Cardiac fibroblast (primary cell): ENCODE measurements at places on chromosomes 13 and 19.
A peak's percentile ranks its signal among the peaks of the same experiment; 100 is the strongest.

DNA sequence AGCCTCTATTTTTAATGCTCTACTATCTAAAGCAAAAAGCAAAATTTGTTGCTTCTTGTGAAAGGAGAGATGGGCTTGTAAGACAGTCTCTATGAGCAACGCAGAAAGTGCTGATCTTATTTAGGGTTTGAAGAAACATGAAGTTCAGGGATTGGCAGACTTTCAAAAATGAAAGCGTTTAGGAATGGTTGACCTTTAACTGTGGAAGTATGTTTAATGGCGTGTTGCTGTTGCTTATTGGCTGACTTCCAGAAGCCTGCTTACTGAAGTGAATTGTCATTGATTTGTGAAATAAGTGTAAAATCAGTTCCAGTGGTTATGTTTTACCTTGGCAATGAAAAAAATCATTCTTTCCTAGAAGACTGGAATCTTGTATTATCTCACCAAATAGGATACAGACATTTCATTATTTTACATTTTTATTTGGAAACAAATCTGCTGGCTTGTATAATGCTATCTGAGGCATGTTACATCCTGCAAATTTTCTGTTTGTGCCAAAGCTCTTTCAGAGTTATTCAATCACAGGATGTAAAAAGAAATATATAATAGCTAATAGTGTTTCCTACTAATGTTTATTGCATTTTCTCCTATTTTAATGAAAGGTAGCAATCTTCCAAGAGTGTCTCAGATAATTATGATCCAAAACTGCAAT, 221.3 kb upstream of the SLITRK6 start:
- DNase-seq: peak; percentile 79

GRCh38 chr19:48194041-48194843, 23.8 kb downstream of the ZSWIM9 start:
- peak; percentile 17 for DNase-seq

DNA sequence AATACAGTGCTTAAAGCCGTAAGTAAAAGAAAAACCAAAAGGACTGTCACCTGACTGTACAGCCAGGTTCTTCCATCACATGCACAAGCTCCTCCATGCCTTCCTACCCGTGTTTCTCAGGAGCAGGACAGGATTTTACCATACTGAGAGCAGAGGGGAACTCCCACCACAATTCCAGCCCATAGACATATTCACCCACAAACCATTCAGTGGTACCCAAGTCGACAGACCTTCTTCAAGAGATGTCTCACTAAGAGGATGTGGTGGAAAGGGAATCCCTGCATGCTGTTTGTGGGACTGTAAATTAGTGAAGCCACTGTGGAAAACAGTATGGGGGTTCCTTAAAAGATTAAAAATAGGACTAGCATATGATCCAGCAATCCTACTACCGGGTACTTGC, 66.9 kb upstream of the DOCK9 start:
- no peak for DNase-seq

GRCh38 chr19:14577885-14578427, 4.9 kb upstream of the CLEC17A start:
- DNase-seq: no peak

GRCh38 chr13:100796463-100796862, 121.9 kb upstream of the TMTC4 start:
- no peak for DNase-seq

DNA sequence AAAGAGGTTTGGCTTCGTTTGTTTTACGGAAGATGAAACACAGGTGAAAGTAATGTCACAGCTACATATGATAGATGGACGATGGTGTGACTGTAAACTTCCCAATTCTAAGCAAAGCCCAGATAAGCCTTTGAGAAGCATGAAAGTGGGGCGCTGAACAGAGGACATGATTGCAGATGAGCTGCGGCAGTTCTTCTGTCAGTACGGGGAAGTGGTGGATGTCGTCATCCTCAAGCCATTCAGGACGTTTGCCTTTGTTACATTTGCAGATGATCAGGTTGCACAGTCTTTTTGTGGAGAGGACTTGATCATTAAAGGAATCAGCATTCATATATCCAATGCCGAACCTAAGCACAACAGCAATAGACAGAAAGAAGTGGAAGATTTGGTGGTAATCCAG, 111.5 kb upstream of the DIAPH3 start:
- DNase-seq: no peak

- peak; percentile 15 for DNase-seq
Measured at GRCh38 chr19:18437491-18438330, at the start of gene ISYNA1. TSS of gene ISYNA1 (minus strand) at chr19:18438133. CDS start at chr19:18437979, 154 bp downstream.

DNA sequence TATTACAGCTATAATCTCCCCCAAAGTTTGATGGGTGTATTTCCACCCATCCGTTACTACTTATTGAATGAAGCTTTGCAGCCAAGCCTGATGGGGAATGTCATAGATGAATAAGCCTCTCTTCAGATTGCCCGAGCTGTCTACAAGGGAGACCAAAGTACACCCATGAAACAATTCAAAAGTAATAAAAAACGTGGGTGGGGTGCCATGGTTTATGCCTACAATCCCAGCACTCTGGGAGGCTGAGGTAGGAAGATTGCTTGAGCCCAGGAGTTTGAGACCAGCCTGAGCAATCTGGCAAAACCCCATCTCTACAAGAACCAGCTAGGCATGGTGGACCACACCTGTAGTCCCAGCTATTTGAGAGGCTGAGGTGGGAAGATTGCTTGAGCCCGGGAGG, 419.2 kb downstream of the FGF9 start:
- no peak for DNase-seq

GRCh38 chr13:102945886-102946285, 100.1 kb downstream of the ERCC5 start:
- no peak for DNase-seq

- DNase-seq: no peak
Measured at GRCh38 chr13:43761616-43762315, 25.0 kb downstream of the ENOX1 start.

DNA sequence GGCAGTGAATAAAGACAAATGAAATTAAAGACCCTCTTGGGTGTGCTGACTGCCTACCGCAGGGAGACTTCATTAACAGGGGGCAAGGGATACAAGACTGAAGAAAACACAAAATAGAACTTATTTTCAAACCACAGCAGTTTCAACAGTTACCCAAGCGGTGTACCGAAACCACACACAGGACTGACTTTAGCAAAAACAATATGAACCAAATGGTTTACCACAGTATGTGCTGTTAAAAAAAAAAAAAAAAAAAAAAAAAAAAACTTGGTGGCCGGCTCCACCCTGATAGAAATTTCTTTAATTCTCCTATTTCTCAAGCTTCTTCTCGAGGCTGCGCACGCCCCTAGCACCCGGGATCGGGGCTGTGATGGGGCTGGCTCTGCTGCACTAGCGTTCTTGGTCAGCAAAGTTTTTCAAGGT, 42.6 kb downstream of the KLF2 start:
- no peak for DNase-seq

- no peak for DNase-seq
Measured at GRCh38 chr19:1509602-1510441, 3.0 kb downstream of the ADAMTSL5 start.

GRCh38 chr19:47779524-47780214, 1.2 kb downstream of the SELENOW start:
- DNase-seq: no peak

DNA sequence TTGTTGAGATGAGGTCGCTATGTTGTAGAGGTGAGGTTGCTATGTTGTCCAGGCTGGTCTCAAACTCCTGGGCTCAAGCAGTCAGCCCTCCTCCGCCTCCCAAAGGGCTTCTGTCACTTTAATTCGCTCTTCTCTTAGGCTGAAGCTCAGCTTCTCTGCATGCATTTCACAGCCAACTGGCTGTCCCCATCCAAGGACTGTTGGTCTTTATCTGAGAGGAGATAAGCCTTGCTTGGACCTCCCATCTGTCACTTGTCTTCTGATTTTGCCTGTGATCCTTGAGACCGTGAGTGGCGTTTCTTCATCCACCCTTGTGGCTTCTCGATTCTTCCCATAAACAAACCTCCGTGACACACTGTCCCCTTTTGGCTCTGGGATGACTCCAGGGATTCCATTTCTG, 24.4 kb downstream of the CERS1 start:
- DNase-seq: no peak

DNA sequence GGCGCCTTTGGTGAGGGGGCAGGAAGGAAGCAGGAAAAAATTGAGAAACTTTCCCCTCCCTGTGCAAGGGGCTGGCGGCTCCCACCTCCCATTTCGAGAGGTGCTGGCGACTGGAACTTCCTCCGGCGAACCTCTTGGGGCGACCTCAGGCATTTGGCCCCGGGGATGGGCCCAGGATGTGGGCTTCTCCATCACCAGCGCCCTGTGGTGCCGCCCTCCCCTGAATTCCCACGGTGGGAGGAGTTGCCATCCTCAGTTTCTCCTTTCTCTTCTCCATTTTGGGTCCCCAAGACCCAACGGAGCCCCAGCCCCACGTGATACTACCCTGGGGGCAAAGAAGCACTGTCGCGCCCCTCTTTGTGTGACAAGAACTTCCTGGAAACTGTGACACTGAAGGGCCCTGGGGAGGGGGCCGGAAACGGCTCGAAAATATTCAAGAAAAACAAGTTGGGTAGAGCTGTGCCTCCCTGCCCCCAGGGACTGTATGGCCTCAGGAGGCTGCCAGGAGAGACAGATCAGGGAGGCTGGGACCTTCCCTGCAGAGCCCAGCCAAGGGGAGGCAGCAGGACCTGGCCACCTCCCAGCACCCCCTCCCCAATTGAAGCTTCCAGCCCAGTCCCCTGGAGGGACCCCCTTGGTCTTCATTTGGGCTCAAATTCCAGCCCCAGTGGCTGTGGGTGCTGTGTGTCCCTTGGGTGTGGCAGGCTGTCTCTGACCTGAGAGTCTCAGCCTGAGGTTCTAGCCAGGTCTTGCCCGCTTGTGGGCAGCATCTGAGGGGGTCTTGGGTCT, 16.2 kb upstream of the AP1M2 start:
- peak; percentile 21 for DNase-seq

DNA sequence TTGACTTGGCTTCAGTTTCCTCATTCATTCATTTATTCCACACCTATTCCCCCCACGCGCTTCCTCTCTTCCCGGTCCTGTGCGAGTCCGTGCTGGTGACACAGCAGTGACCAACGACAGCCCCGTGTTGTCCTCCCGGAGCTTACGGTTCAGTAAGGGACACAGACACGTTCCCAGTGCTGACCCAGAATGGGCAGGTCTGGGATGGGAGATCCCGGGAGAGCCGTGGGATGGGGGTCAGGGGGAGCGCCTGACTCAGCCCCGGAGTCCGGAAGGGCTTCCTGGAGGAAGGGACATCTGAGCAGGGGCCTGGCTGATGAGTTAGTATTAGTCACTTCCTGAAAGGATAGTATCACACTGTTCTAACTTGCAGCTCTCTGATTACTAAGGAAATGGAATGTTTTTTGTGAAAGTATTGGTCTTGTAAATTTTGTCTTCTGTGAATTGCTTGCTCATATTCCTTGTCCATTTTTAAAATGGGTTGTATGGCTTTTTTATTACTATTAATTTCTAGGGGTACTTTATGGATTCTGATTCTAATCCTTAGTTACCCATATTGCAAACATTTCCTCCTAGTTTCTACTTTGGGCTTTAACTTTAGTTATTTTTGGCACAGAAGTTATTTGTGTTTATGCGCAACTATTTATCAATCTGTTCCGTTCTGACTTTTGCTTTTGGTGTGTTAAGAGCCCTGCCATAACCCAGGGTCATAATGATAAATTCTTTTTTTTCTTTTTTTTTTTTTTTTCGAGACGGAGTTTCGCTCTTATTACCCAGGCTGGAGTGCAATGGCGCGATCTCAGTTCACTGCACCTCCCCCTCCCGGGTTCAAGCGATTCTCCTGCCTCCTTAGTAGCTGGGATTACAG, 708 bp upstream of the ERCC1 start:
- DNase-seq: peak; percentile 98

GRCh38 chr13:23202383-23202782, 21.6 kb downstream of the SGCG start:
- DNase-seq: no peak

GRCh38 chr13:30862707-30863106, 43.4 kb upstream of the MEDAG start:
- peak; percentile 48 for DNase-seq

GRCh38 chr13:63840551-63841421, 2425.1 kb upstream of the PCDH20 start:
- no peak for DNase-seq

DNA sequence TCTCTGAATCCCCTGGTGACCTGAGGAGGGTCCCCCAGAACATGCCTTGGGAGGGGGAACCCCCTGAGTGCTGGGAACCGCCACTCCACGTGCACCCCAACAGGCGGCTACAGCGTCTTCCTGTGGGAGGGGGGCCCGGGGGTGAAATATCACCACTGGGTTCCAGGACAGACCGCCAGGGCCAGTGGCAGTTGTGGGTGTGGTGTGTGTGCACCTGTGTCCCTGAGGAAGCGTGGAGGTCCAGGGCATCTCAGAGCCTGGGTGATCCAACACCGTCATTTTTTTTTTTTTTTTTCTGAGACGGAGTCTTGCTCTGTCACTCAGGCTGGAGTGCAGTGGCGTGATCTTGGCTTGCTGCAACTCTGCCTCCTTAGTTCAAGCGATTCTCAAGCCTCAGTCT, 4.2 kb downstream of the ADGRE5 start:
- DNase-seq: no peak

DNA sequence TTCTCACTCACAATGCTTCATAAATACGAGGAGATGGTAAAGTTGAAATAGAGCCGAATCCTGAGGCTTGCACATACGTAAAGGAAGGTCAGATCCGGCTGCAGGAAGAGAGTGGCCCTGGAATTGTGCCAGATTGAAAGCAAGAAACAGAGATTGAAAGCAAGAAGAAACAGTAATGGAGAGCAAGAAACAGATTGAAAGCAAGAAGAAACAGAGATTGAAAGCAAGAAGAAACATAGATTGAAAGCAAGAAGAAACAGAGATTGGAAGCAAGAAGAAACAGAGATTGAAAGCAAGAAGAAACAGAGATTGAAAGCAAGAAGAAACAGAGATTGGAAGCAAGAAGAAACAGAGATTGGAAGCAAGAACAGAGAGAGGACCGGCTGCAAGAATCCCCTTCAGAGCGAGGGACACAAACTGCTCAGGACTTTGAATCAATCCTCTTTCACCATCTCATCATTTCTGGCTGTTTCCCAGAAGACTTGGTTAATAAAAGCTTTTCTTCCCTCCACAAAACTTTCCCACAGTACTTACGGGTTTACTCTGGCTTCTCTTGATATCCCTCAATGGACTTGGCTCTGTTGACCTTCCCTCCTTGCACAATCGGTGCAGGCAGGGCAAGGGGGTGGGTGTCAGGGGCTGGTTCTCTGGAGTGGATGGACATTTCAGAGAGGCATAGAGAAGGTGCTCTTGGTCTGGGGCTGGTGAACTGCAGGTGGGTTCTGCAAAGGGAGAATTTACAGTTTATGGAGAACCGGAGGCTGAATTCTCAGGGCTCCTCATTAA, 25.5 kb downstream of the OR7A5 start:
- DNase-seq: no peak

DNA sequence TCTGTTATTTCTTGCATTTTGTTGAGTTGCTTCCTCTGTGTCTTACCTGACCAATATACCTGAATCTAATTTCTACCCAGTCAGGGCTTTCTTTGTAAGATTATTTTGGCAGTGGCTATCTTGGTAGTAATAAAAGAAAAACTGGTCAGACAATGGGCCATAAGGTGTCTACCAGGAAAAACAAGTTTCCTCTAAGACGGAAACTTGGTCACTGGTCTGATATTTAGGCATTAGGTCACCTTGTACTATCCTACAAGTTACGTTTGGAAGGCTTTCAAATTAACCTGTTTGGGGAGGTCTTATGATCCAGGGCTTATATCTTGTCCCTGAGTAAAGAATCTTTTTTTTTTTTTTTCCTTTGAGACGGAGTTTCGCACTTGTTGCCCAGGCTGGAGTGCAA, 9.2 kb downstream of the ZNF823 start:
- no peak for DNase-seq
